ENCODE measurements at places on chromosomes 16 and 17.

DNA sequence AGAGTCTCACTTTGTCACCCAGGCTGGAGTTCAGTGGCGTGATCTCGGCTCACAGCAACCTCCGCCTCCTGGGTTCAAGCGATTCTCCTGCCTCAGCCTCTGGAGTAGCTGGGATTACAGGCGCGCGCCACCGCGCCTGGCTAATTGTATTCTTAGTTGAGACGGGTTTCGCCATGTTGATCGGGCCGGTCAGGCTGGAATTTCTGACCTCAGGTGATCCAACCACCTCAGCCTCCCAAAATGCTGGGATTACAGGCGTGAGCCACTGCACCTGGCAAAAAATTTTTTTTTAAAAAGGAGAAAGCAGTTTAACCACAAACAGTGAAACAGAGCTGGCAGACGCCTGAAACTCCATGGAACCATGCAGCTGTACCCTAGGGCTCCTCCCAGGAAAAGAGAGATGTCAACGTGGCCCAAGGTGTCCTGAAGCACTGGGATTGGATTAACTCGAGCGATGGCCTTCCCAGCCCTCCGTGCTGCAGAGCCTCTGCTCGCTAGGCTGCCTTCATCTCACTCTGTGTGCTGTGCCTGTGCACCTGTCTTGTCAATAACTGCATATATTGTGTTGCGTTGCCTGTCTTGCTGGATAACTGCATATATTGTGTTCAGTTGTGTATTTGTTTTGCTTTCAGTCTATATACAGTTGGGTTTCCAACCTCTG is 29.6 kb upstream of the FOXK2 start:
- DNase-seq = no peak

DNA sequence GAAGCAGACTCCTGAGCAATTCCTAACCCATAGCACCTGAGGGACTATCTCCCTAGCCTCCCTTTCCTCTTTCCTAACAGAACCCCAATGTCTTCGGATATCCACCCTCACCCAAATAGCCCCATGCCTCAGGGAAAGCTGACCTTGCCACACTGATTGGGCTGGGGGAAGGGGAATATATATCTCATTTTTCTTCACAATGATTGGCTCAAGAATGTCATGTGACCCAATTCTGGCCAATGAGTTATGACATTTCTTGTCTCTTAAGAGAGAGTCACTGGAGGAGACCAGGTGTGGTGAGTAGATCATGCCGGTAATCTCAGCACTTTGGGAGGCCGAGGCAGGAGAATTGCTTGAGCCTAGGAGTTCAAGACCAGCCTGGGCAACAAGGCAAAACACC is 71.9 kb upstream of the NLK start:
- no peak for DNase-seq

DNA sequence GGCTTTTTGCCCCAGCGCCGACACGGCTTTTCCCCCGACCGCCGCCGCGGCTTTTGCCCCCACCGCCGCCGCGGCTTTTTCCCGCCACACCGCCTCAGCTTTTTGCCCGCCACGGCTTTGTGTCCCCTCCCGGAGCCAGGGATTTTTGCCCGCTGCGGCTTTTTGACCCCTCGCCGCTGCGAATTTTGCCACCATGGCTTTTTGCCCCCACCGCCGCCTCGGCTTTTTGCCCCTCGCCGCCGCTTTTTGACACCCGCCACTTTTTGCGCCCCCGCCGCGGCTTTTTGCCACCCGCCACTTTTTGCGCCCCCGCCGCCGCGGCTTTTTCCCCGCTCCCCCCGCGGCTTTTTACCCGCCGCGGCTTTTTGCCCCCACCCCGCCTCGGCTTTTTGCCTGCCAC is 1342.5 kb downstream of the TP53TG3F start:
- no peak for DNase-seq

DNA sequence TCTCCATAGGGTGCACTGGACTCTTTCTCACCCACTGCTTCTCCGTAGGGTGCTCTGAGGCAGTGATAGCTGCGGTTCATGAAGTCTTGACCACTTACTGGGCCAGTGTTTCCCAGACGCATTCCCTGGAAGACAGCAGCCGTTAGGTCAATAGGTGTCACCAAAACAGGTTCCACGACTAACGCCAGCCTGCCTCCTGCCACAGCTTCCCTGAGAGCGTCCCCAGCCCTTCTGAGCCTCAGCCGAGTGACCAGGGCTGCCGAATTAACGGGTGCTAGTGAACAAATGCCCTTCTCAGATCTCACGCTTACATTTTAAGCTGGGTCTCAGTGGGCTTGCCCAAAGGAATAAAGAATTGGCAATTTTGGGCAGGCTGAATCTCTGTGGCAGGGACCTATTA is 188.7 kb upstream of the TNRC6C start:
- DNase-seq = no peak

DNA sequence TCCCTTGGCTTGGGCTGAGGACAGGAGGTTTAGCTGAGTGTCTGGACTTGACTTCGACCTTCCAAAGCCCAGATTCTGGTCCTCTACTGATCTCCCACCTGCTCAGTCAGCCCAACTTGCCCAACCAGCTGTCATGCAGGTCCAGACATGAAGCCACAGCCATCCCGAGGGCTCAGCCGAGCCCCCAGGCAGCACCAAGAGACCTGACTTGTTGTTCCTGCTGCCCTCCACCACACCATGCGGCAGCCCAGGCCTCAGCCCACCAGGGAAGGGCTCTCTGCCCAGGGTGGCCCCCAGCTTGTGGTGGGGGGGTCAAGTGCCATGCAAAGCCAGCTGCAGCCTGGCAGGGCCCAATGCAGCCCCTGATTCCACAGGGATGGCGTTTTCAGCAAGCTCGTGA is 17.2 kb upstream of the CACNG4 start:
- DNase-seq = no peak

DNA sequence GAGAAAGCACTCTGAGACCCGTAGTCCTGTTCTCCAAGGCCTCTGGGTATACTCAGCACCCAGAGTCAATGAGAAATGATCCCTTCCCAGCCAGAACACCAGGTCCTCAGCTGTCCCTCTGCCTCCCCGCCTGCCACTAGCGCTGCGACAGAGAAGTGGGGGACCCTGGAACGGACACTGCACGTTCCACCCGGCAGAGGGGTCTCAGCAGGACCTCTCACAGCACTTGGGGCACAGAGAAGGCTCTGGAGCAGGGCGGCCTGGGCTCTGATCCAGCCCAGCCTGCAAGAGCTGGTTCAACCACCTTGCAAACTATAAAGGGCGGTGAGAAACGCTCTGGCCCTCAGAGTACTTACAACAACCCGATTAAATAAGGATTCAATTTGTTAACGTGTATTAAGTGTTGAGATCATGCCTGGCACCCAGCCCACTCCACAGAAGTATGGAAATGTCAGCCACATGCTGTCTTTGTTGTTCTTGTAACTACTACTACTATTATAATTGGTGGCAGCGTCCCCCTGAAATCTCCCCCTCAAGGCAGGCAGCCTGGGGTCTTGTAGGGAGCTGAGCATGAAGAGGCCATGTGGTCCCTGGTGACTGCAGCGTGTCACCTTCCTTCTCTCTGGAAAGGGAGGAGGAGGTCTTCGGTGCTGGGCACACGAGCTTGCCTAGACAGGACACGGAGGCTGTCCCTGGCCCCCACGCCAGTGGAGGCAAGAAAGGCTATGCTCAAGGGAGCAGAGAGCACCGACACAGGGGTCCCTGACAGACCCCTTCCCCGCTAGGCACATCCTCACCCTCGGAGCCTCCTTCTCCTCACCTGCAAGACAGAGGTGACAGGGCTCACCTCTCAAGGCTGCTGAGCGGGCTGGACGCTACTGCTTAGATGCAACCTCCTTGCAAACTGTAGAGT is 2.4 kb downstream of the OSGIN1 start:
- DNase-seq = no peak

DNA sequence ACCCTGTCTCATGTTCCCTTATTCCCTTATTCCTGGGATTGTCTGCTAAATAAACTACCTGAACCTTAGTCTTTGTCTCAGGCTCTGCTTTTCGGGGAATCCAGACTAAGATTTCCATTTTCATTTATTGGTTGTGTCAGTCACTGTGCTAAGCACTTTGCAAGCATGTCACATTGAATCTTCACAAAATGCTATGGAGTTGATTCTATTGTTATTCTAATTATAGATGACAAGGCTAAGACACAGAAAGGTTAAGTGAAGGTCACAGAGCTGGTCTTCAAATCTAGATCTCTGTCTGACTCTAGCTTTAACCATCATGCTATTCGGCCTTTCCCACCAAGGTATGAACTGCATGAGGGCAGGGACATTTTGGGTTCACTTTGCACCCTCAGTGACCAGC is 13.4 kb upstream of the CES5A start:
- no peak for DNase-seq

- no peak for DNase-seq
These were observed 5.9 kb upstream of the UBE2O start for GRCh38 chr17:76458580-76459490.
